Ovary (tissue), 10 donors: ENCODE measurements at places on chromosomes 12 and 14.
A peak's percentile ranks its signal among the peaks of the same experiment; 100 is the strongest.

DNA sequence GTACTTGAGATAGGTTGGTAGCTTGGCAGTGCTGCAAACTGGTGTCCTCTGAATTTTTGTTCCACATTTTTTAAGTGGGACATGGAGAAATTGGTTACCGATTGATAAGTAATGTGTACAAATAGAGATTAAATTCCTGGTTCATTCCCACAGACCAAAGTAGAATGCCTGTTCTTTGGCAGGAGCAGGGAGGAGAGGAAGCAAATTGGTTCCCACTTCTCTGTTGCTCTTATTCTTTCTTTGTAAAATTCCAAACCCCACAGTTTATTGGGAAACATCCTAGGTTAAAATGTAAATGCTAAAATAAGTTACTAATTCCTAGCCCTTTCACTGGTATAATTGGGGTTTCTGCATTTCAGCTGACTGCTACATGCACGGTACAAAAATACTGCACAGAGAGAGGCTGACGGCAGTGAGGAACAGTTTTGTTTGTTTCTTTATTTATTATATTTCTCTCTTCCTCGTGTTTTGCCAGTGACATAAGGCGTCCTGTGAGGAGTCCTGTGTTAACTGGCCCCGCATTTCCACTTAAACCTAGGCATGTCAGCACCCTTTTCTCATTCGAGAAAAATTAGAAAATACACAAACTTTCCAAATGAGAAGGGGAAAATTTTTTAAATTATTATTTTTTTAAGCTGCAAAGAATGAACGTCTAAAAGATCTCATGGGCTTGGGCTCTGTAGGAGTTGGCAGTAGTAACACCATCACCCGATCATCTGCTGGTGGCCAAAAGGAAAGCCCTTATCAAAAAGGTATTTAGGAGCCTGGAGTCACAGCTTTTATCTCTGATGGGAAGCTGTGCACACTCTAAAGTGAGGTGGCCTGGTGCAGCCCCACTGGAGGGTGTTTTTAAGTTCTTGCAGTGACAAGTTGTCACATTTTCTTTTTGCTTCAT lies 25.4 kb upstream of the BCL7A start:
- H3K27ac ChIP-seq = no peak overlapping the region
- no peaks in the 10 kb centered on the region for H3K36me3 ChIP-seq
- no peak overlapping the region for H3K4me3 ChIP-seq

- no peaks in the 10 kb centered on the region for H3K36me3 ChIP-seq
- no peaks in the 10 kb centered on the region for H3K4me1 ChIP-seq
- H3K27me3 ChIP-seq = no peaks in the 10 kb centered on the region
These were observed 398.4 kb downstream of the DAD1 start for GRCh38 chr14:22190411-22191191.

DNA sequence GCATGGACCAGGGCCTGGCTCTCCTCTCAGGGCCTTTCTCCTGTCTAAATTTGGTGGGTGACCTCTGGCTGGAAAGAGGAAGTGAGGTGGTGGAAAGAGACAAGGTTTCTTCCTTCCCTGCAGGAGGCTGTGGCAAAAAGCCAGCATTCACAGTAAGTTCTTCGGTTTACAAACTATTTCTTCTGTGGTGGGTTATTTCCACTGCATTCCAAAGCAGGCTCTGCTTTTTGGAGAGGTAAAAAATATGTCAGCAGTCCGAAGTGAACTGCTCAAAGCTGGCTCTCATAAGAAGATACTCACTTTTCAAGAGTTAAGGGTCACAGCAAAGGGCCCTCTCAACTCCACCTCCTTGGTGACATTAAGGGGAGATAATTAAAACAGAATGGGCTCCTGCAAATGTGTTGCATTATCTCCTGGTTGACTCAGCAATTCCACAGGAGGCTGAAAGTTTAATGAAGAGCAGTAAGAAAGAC lies 48.9 kb upstream of the POC1B start:
- no peak overlapping the region for H3K27ac ChIP-seq
- H3K4me3 ChIP-seq = no peak overlapping the region
- H3K36me3 ChIP-seq = no peaks in the 10 kb centered on the region

GRCh38 chr12:96803969-96804368 lies 103.1 kb upstream of the NEDD1 start:
- no peaks in the 10 kb centered on the region for H3K27me3 ChIP-seq
- no peak overlapping the region for H3K4me3 ChIP-seq
- H3K27ac ChIP-seq = no peak overlapping the region
- H3K36me3 ChIP-seq = no peaks in the 10 kb centered on the region
- no peaks in the 10 kb centered on the region for H3K4me1 ChIP-seq

DNA sequence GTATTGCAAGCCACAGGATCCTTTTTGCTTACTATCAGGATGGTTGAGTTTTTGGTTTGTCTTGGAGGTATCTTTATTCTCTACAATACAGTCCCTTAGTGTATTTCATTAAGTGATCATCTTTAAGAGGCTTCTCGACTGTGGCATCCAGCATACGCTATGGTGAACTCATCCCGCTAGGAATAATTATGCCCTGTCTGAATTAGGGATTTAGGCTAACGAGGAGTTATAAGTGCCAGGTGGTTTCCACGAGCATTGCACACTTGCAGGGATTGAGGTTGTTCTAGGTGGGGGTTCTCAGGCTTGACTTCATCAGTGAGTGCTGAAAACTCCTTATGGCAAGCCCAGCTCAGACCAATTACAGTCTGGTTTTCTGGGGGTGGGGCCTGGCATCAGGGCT lies 37.2 kb upstream of the RBM19 start:
- no peaks in the 10 kb centered on the region for H3K4me1 ChIP-seq
- no peak overlapping the region for H3K27ac ChIP-seq
- no peaks in the 10 kb centered on the region for H3K36me3 ChIP-seq
- no peak overlapping the region for H3K4me3 ChIP-seq
- no peaks in the 10 kb centered on the region for H3K27me3 ChIP-seq
- no peak for DNase-seq

DNA sequence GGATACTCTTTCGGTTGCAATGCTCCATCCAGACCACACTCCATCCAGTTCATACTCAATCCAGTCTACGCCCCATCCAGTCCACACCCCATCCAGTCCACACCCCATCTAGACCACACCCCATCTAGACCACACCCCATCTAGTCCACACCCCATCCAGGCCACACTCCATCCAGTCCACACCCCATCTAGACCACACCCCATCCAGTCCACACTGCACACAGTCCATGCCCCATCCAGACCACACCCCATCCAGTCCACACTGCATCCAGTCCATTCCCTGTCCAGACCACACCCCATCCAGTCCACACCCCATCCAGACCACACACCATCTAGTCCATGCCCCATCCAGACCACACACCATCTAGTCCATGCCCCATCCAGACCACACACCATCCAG lies 116.0 kb upstream of the RTL1 start:
- no peak overlapping the region for H3K27ac ChIP-seq
- no peak overlapping the region for H3K4me3 ChIP-seq
- DNase-seq = peak; percentile 4
- H3K27me3 ChIP-seq = no peaks in the 10 kb centered on the region
